NCI-H1436 treated with DMSO at 0.1 percent for 48 hours (cell line): ENCODE measurements at places on chromosomes 7 and 10.

GRCh38 chr10:132848951-132849545, 63.1 kb upstream of the NKX6-2 start:
- DNase-seq = no peak

- no peak for DNase-seq
Observed at GRCh38 chr7:112383671-112384417, 66.4 kb upstream of the IFRD1 start.

GRCh38 chr10:75367021-75367487, 34.5 kb downstream of the ZNF503 start:
- no peak for DNase-seq

DNA sequence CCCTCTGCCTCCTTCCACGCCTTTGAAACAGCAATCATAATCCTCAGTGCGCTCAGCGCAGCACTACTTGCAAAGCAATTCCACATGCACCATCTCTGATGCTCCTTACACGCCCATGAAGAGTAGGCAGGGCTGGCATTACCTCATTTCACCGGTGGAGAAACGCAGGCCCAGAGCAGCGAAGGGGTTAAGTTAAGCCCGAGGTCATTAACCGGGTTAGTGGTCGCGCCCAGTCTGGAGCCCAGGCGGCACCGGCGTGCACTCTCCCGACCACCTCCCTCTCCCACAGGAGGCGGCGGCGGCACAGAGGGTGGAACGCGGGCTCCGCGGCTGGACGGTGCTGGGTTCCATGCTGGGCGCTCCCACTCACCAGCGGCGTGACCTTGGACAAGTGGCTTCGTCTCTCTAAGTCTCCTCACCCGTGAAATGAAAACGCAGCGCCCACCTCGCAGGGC, 515 bp downstream of the FASTK start:
- DNase-seq = no peak

GRCh38 chr10:117175215-117175900, 21.9 kb upstream of the KCNK18 start:
- no peak for DNase-seq

- DNase-seq = no peak
Observed at GRCh38 chr10:23067939-23068775, 27.2 kb upstream of the MSRB2 start.

DNA sequence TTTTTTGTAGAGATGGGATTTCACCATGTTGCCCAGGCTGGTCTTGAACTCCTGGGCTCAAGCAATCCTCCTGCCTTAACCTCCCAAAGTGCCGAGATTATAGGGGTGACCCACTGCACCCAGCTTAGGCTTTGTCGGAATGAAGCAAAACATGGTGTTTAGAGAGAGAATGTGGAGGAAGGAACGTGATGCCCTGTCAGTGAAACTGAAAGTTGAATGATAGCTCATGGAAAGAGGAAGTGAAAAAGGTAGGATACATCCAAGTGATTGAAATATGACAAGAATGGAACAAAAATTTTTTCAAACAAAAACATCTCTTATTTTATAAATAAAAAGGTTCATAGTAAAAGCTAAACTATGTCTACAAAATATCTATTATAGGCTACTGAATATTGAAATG, 5.9 kb downstream of the AKAP9 start:
- no peak for DNase-seq
